Activated CD4-positive, alpha-beta memory T cell treated with anti-CD3 and anti-CD28 coated beads for 36 hours (primary cell): ENCODE measurements at places on chromosomes 5 and 9.

DNA sequence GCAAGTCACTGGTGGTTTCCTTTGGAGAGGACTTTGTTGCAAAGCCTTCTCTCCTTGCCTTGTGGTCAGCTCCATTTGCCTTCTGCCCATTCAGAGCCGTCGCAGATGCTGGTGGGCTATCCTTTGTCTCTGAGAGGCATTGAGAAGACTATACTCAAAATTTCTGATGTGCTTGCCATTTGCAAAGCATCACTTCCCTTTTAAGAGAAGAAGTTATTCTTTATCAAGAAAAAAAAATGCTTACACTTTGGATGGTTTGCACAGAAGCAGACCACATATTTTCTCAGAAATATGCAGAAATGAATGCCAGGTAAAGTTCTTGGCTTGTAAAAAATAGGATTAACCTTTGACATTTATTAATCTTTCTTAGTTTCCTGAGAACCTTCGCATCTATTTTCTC is 195.8 kb upstream of the KLF4 start:
- DNase-seq: no peak

GRCh38 chr5:150293091-150293941 is 3.7 kb upstream of the CAMK2A start:
- DNase-seq: no peak

- no peak for DNase-seq
These were observed 65.1 kb downstream of the MACROH2A1 start for GRCh38 chr5:135333732-135334515.

DNA sequence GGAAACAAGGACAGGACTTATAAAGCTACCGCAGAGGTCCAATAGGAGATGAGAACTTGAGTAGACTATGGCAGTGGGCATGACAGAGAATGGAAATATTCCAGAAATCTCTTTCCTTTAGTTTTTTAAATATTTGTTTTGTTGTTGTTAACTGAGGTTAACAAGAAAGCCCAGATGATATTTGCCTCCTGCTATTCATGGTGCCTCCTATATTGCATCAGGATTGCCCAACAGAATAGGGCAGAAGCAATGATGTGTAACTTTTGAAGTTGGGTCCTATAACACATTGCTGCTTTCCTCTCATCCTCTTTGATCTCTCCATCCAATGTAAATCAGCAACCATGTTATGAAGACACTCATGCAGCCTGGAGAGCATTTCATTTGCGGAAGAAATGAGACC is 42.8 kb downstream of the PDE4D start:
- DNase-seq: no peak

DNA sequence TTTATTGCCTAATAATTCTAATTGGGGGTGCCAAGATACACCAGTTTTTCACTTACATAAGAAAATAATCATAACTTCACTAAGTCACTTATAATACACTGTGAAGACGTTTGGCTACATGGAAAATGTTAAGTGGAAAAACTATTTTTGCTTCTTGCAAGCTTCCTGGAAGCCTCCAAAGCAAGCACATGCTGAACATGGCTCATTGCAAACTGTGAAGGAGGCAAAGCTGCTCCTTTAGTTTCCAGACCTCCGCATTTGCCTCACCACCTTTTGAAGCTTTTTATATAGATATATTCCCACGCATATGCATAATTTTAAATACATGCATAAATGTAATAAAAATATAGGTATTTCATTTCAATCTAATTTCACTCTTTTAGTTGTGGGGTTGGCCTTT is 285.6 kb upstream of the PRDM9 start:
- no peak for DNase-seq

GRCh38 chr9:37040508-37041127 is 6.5 kb upstream of the PAX5 start:
- no peak for DNase-seq

- no peak for DNase-seq
These were observed 220.5 kb upstream of the MPDZ start for GRCh38 chr9:13500034-13500433.

DNA sequence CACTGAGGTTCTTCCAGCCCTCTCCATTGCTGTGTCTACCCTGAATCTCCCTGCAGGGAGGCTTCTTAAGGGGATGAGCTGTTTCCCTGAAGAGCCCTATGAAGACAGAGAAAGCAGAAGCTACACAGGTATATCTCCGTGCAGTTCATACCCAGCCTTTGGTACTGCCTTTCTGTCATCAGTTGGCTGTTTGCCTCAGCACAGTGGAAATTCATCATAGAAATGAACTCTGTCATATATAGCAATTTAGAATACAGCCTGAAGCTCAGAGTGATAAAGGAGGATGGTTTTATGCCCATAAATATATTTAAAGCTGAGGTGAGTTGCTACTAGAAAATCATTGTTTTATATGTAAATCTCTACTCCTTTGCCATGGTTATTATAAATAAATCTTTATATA is 42.6 kb upstream of the KCNN2 start:
- DNase-seq: no peak

DNA sequence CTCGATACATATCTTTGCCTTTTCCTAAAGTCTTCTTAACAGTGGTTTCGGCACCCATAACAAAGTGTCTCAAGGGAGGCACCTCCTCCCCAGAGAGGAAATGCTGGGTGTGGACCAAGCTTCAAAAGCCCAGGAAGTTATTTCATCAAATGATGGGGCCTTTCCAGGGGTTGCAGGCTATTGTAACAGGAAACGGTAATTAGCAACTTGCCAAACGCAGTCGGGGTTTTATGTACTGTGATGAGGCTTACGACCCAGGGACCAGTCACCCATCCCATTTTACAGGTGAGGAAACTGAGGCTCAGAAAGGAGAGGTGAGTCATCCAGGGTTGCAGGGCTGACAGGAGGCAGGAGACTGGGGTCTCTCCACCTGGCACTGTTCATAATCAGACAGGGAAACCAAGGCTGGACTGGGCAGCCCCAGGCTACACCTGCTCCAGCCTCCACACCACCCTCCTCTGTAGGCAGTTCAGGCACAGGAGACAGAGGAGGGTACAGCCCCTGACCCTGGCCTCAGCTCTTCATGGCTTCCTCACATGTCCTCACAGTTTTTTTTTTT is 30.0 kb upstream of the SUSD3 start:
- DNase-seq: peak; percentile 77

DNA sequence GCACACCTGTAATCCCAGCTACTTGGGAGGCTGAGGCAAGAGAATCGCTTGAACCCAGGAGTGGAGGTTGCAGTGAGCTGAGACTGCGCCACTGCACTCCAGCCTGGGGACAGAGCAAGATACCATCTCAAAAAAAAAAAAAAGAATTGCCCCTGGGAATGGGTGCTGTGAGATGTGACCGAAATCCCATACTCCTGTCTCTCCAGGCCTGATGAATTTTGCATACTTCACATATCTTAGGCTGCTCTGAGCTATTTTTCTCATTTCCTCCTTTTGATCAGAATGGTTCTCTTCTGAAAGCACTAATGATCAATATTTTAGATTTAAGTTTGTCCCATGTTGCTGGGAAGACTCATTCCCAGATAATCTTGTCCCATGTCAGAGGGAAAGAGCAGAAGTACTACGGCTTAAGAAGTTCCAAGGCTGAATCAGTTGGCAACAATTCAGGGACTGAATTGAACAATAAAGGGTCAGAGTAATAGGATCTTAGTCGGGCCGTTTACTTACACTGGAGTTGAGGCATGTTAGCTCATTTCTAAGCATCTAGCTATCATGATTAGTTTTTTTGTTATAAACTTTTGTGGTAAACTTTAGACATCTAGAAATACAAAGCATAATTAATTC is 44.2 kb upstream of the TENT2 start:
- no peak for DNase-seq

DNA sequence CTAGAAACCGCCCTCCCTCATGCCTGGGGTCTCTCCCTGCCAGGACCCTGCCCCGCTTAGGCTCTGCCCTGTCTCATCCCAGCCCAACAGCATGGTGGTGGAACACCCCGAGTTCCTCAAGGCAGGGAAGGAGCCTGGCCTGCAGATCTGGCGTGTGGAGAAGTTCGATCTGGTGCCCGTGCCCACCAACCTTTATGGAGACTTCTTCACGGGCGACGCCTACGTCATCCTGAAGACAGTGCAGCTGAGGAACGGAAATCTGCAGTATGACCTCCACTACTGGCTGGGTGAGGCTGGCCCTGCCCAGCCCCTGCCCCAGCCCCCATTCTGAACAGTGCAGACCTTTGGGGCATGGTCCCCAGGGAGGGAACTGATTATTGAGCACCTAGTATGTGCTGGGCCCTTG is 33.9 kb downstream of the GSN start:
- no peak for DNase-seq
